ENCODE measurements at places on chromosomes 16 and 17. TPM values are rescaled to one million over a fixed set of nuclear protein-coding genes. Genes with fewer than 3 reads are reported as not detected.

- no peak for DNase-seq
Observed at GRCh38 chr17:66966704-66967418, 2.4 kb downstream of the CACNG4 start.

The CLEC10A gene
- 5.1 TPM for total RNA-seq

DNA sequence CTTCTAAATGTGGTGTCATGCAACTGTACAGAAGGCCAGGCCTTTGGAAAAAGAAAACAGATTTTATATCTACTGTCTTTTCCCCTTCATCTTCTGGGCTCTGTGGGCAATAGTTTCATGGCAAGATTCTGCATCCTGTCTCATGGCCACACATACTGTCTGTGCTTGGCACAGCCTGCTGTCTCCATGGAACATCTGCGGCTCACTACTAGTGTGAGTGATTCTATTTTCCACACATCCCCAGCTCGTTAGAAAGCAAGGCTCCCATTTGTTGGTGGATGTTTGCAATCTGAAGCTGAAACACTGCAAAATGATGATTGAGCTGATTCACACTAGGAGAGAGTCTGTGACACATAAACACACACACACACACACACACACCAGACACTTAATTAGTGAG lies 32.4 kb downstream of the CACNG3 start:
- DNase-seq = no peak

DNA sequence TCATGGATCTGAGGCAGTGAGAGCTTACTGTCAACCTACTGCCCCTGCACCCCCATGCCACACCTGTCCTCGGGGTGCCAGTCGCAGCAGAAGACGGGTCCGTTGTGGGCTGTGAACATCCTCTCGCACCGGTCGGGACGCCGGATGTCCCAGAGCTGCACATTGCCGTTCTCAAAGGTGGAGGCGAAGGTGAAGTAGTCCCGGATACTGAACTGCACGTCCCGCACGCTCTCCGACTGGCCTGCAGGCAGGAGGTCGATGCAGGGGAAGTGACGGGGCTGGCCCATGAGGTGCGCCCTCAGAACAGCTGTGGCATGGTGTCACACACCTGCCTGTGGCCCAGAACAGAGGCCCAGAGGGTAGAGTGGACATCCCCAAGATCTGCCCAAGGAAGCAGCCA lies 2.7 kb downstream of the WDR24 start:
- no peak for DNase-seq

Measured in ureter (tissue), 1 donor.